ENCODE measurements at places on chromosomes 12 and 14.

DNA sequence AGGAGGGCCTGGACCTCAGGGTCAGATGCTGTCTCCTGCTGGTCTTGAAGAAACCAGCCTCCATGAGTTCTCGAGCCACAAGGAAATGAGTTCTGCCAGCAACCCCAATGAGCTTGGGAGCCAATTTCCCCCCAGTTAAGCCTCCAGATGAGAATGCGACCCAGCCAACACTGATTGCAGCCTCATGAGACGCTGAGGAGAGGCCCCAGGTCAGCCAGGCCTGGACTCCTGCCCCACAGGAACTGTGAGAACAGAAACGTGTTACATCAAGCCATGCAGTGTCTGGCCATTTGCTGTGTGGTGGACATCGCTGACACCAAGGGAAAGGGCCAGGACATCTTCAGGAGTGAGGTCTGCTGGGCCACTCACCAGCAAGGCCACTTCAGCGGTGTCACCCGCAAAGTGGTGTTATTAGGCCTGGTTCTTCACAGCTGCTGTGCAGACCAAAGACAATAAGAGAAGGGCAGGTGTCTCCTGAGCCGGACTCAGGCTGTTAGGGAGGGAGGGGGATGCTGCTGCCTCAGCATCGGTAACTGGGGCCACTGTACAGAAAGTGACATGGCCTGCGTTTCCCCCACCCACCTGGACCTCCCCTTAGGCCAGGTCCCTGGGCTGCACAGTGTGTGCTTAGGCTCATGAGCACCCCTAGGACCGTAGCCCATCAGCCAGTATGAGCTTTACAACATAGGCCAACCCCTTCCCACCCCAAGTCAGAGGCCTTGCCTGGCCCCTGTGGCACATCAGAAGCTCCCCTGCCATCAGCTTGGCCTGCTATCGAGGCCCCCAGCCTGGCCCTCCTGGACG, 272.4 kb upstream of the RTL1 start:
- DNase-seq, result no peak

GRCh38 chr14:87805315-87805723, 187.7 kb downstream of the GALC start:
- DNase-seq, result no peak

GRCh38 chr14:24139272-24139934, 2.0 kb downstream of the EMC9 start:
- no peak for DNase-seq

- no peak for DNase-seq
These were observed 6.7 kb upstream of the SLC6A15 start for GRCh38 chr12:84919271-84919670.

- no peak for DNase-seq
These were observed 168.0 kb downstream of the SLC16A7 start for GRCh38 chr12:59763835-59764234.

DNA sequence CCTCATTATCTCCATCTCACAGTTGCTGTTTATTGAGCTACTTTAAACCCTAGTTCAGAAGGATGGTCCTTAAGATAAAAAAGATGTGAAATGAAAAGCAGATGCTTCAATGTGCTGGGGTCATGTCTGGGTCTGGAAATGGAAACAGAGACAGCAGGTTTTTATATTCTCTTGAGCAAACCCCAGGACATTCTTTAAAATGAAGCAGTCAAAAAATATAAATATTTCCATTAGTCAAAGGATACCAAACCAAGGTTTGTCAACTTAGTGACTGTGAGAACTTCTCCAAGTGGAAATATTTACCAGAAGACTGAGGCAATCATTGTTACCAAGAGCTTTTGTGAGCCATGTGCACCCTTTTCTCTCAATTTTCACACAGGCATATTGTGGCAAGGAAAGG, 102.5 kb upstream of the DIO2 start:
- DNase-seq, result no peak

DNA sequence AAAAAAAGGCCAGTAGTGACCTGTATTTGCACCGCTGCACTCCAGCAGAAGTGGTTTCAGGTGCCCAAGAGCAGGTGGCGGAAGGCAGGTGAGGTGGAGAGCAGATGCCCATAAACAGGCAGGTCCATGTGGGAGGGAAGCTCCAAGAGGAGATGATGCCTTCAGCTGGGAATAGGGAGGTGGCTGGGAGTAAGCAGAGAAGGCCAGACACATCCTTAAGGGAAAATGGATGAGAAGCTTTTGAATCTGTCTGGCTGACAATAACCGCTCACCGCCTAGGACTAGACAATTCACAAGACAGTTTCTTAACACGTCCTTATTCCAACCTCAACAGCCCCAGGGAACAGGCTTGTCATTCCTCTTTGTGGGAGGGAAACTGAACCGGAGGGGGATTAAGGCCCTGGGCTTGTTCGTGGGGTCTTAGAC, 43.9 kb upstream of the PLEKHG6 start:
- no peak for DNase-seq
